ENCODE measurements at places on chromosomes 16 and 17. TPM values are rescaled to one million over a fixed set of nuclear protein-coding genes. Genes with fewer than 3 reads are reported as not detected.

RSKR gene
- total RNA-seq = 0.79 TPM

KAT7 gene
- 31.0 TPM for total RNA-seq

CLDN7 gene
- total RNA-seq = not detected

CCDC144A gene
- 0.26 TPM for total RNA-seq

CACNG3 gene
- total RNA-seq = not detected

ZNF385C gene
- not detected for total RNA-seq

AGRP gene
- total RNA-seq = not detected

CIITA gene
- total RNA-seq = not detected

TSPAN10 gene
- total RNA-seq = 3.7 TPM

DLX3 gene
- 2.5 TPM for total RNA-seq

NLK gene
- total RNA-seq = 8.5 TPM

FAHD1 gene
- 33.4 TPM for total RNA-seq

ANKRD40CL gene
- total RNA-seq = not detected

CPHXL gene
- not detected for total RNA-seq

TBC1D3I gene
- total RNA-seq = not detected

CMC2 gene
- total RNA-seq = 184 TPM

C16orf74 gene
- total RNA-seq = 8.7 TPM

METTL9 gene
- 260 TPM for total RNA-seq

IFI35 gene
- total RNA-seq = 10.7 TPM

PLCD3 gene
- 13.3 TPM for total RNA-seq

MYO15A gene
- total RNA-seq = not detected

PHB1 gene
- total RNA-seq = 303 TPM

MT3 gene
- not detected for total RNA-seq

HOXB6 gene
- total RNA-seq = 7.7 TPM
